ENCODE measurements at places on chromosomes 5 and 9.

DNA sequence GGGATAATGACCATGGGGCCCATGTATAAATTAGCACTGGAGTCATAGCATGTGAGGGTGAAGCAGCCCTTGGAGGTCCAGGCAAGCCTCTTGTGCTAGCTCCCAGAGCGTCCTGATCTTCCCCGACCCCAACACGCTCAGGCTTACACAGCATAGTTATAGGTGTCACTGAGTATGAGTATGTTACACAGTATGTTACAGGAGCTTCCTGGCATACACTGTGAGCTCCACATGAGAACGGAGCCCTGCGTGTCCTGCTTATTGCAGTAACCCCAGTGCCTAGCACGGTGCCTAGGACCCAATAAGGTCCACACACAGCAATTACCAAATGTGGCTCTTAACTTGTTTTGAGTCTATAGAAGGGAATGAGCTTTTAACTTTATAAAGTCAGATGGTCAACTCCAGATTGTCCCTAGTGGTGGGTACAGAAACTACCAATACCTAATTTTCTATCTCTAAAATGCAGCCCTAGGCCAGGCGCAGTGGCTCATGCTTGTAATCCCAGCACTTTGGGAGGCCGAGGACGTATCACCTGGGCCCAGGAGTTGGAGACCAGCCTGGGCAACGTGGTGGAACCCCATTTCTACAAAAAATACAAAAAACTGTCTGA, 64.1 kb downstream of the PLAC8L1 start:
- DNase-seq: peak; percentile 48

DNA sequence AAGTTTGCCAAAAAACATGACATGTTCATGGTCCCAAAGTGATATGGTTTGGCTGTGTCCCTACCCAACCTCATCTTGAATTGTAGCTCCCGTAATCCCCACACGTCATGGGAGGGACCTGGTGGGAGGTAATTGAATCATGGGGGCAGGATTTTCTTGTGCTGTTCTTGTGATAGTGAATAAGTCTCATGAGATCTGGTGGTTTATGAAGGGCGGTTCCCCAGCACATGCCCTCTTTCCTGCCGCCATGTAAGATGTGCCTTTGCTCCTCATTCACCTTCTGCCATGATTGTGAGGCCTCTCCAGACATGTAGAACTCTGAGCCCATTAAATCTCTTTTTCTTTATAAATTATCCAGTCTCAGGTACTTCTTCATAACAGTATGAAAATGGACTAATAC, 322.1 kb downstream of the MED10 start:
- DNase-seq: no peak

DNA sequence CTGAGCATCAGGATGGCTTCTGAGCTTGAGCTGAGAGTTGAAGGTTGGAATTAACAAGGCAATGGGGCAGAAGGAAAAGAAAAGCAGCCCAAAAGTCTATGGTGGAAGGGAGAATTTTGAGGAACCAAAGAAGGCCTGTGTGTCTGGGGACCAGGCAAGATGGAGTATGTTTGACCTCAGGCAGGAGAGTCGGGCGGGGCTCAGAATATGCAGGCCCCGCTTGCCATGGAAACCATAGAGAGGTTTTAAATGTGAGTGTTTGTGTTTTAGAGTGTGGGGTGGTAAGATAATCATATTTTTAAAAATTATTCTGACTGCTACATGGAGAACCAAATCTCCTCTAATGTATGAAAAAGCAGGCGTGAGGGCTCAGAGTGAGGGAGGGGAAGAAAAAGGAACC, 174.0 kb upstream of the PPP2R2B start:
- DNase-seq: no peak

GRCh38 chr9:136729926-136730325, 12.8 kb downstream of the LCN10 start:
- DNase-seq: no peak

DNA sequence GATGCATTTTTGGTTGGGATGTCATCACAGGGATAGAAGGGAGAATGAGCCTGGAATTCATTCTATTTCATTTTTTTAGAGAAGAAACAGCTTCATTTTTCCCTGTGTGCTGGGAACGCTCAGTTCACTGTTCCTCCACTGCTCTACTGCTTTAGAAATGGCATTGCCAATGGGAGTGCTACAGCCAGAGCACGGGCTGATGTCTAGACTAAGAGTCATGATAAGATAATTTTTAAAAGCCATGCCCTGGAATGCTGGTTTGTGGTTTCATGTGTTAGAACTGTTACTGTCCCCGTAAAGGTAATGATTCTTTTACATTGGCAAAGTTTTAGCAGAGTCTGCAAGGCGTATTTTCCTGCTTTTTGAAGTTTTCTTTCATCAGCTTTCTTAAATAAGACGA, 119.6 kb downstream of the SEMA6A start:
- no peak for DNase-seq

GRCh38 chr5:87400305-87400899, 12.3 kb downstream of the CCNH start:
- peak; percentile 27 for DNase-seq

DNA sequence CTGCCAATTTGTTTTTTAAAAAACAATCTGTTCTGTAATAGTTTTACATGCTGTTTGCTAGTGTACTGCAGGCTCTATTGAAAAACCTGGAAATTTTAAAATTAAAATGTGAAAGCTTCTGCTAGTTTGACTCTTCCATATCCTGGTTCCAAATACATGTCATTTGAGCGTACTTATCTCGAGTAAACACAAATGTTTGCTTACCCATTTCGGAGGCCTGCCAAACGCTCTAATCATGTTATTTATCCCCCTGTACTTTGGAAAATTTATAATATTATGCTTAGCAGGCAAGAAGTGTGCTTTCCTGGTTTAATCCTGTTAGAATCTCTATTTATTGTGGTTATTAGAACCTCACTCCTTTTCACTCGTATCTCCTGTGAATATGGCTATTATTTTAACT, 476.8 kb upstream of the CYLC2 start:
- no peak for DNase-seq

DNA sequence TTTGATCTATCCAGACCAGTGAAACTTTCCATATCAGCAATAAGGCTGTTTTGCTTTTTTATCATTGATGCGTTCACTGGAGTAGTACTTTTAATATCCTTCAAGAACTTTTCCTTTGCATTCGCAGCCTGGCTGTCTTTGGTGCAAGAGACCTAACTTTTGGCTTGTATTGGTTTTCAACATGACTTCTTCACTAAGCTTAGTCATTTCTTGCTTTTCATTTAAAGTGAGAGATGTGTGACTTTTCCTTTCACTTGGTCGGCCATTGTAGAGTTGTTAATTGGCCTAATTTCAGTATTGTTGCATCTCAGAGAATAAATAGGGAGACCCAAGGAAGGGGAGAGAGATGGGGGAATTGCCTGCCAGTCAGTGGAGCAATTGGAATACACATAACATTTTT, 26.4 kb upstream of the CMYA5 start:
- no peak for DNase-seq

GRCh38 chr9:116202219-116202912, 48.8 kb downstream of the PAPPA start:
- DNase-seq: no peak

DNA sequence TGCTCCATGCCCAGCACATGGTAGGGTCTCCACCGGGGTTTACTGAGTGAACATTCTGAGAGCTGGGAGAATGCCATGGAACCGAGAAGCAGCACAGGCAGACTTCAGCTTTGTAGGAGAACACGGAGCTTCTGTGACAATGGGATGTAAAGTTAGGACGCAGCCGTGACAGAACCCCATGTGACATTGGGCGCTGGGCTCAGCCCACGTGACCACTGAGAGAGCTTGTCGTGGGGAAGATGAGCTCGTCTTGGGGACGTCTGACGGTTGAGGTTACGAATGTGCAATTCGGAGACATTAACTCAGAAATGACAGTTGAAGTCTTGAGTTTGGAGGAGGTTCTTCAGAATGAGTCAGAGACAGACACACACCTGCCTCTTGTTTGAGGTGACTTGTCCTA, 13.5 kb downstream of the SDHA start:
- DNase-seq: no peak

DNA sequence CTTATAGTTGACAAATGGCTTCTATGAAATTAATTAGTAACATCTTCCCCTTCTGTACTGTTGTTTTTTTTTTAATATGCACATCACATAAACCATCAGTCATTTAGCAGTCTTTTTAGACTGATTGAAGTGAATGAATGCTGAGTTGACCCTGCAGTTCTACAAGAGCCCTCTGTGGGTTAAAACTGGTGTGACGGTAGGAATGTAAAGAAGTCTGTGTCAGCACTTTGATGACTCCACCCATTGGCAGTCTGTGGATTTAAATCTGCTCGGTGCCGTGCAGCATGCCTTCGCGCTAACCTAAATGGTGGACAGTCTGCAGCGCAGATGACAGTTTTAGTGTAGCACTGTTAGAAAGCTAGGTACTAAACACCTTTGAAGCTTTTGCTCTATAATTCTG, 3.1 kb downstream of the GTF3C4 start:
- peak; percentile 51 for DNase-seq

DNA sequence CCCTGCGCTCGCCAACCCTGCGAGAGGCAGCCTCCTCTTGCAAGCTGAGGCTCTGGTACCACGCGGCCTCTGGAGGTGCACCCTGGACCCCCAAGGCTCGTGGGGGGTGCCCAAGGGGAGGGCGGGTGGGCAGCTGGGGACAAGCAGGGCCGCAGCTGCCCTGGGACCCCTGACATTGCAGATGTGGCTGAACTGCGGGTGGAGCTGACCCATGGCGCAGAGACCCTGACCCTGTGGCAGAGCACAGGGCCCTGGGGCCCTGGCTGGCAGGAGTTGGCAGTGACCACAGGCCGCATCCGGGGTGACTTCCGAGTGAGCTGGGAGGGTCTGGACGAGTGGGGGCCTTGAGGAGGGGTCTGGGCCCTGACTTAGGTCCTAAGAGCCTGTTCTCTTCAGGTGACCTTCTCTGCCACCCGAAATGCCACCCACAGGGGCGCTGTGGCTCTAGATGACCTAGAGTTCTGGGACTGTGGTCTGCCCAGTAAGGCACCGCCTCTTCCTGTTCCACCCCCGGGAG, 1.5 kb downstream of the MAMDC4 start:
- no peak for DNase-seq

GRCh38 chr5:142192286-142193113, 83.9 kb downstream of the NDFIP1 start:
- DNase-seq: no peak

- no peak for DNase-seq
Observed at GRCh38 chr9:113665756-113666155, 202.2 kb downstream of the RGS3 start.

- no peak for DNase-seq
Observed at GRCh38 chr9:121494192-121494591, 5.5 kb downstream of the GGTA1 start.

DNA sequence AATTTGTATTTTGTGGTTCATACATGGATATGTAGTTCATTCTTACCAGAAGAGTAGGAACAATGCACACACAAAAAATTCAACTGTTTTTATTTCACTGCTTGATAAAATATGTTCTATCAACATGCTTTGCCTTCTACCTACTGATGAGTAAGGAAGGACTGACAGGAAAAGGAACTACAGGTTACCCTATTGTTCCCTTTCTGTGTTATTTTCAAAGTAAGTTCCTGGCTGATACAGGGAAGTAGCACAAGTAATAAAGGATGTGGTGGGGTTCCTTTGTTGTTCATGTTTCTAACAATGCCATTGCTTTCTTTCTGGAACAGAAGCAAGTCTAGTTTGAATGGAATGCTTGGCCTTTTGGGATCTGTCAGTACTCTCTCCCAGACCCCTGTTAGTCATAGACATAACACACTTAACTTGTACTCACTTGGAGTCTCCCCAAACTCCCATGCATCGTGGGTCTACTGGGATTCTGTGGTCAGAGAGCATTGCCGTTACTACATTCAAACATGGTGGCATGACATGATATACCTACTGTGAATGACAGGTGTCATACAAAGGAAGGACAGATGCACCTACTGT, 20.2 kb upstream of the ALDOB start:
- no peak for DNase-seq

DNA sequence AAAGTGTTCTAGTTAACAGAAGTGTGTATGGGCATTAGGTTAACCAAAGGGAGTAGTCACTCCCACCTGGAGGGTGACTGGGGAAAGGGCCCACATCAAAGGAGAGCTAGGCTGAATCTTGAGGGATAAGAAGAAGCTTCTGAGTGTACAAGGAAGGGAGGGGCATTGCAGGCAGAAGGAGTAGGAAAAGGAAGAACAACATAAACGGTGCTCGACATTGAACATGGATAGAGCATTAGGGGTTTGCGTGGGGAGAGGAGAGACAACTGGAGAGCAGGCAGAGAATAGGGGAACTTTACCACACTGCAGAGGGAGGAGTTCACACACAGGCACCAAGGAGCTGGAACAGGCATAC, 5.3 kb upstream of the GLRX start:
- DNase-seq: no peak

- no peak for DNase-seq
Observed at GRCh38 chr9:114216081-114216480, 60.7 kb downstream of the COL27A1 start.

- no peak for DNase-seq
Observed at GRCh38 chr9:108117795-108118194, 628.2 kb upstream of the KLF4 start.

Data from erythroblast (primary cell).